ENCODE measurements at places on chromosomes 2 and 18. TPM values are rescaled to one million over a fixed set of nuclear protein-coding genes. Genes with fewer than 3 reads are reported as not detected.

- peak; percentile 7 for DNase-seq
Measured at GRCh38 chr18:79510731-79511241, 115.1 kb downstream of the NFATC1 start.

Gene CNTNAP5
- not detected for total RNA-seq

DNA sequence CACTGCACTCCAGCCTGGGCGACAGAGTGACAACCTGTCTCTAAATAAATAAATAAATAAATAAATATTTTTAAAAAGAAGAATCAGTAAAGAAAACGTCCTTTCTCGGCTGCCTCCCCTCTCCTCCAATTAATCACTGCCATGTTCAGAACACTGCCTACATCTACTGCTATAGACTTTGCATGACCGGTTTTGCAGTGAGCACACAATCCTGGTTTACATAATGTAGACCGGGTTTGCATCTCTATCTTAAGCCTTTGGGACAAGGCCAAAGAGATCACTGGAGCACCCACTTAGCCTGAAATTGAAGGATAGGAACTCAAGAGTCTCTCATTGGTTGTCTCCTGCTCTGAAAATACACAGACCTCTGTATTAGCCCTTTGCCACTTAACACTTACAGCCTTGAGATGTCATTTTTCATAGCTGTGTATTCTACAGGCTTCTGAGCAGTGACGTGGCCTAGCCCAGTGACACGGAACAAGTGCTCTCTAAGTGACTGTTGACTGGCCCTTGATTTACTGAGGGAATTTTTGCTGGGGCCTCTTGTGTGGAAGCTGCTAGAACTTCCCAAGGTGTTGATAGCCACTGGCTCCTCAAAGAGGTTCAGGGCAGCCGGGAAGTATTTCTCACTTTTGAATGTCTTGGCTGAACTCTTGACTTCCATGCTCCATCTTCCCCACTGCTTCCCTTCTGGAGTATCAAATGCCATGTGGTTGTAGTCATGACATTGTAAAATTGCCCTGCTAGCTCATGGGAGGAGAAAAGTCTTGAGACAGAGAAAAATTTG, 45.3 kb upstream of the CCBE1 start:
- DNase-seq, result no peak

Gene FAM161A
- total RNA-seq, result 2.1 TPM

DNA sequence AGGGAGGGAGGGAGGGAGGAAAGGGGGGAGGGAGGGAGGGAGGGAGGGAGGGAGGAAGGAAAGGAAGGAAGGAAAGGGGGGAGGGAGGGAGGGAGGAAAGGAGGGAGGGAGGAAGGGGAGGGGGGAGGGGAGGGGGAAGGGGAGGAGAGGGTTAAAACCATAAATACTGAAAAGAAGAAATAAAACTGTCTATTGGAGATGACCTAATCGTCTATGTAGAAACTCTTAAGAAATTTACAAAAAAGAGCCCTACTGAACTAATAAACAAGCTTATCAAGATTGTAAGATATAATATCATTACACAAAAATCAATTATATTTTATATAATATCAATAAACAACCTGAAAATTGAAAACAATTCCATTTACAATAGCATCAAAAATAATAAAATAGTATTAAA, 32.3 kb upstream of the CTDP1 start:
- no peak for DNase-seq

GRCh38 chr2:51650769-51651168, 618.8 kb upstream of the NRXN1 start:
- no peak for DNase-seq

Gene NABP1
- total RNA-seq, result 79.5 TPM

GRCh38 chr2:111071600-111072171, 49.0 kb upstream of the BCL2L11 start:
- no peak for DNase-seq

Gene PRPF40A
- 107 TPM for total RNA-seq

Gene ABCB11
- not detected for total RNA-seq

- no peak for DNase-seq
Measured at GRCh38 chr2:209688385-209688784, 83.2 kb upstream of the UNC80 start.

Gene ZCCHC2
- total RNA-seq, result 68.5 TPM

Gene IL36RN
- total RNA-seq, result not detected

DNA sequence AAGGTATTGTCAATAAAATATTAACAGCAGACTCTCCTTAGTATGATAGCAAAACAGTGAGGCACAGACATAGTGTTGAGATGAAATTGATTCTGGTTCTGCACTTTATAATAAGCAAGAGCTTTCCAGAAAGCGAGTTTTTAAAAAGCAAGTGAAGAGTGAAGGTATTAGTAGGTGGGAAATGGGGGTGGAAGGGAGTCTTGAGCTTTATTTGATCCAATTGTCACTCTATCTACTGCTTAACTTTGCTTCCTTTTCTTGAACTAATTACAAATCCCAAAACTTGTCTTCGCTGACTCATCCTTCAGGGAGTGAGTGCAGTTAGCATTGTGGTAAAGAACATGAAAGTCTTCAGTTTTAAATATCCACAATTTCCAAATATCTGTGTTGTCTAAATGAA, 120.6 kb upstream of the BOD1L2 start:
- DNase-seq, result no peak

- DNase-seq, result no peak
Measured at GRCh38 chr2:128187032-128187654, 96.1 kb downstream of the UGGT1 start.

DNA sequence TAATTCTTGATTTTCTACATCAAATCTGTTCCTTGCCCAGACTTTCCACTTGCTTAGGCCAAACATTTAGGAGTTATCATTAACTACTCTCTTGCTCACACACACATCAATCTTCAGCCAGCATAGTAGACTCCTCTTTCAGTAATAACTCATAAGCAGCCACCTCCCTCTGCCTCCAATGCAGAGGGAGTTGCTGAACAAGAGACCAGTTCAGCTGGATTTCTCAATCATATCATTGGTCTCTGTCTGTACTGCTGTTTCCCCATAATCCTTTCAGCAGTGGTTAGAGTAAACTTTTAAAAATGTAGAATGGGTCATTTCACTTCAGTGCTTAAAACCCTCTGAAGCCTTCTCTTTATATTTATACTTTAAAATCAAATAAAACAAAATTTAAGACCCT, 112.9 kb downstream of the SLC39A10 start:
- DNase-seq, result no peak

Gene AKAIN1
- total RNA-seq, result not detected

DNA sequence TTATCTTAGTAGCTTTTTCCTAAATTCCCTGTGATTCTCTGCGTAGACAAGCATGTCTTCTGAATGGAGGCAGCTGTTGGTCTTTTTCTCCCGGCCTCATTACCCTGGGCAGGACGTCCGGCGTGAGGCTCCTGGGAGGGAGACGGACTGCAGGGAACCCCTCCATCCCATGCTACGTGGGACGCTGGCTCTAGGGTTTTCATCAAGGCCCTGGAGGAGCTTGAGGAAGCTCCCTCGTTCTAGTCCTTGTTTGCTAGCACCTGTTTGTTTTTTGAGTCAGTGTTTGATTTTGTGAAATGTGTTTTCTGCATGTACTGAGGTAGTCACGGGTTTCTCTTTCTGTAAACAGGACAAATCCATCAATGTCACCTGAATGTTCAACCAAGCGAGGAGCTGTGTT, 99.3 kb upstream of the TMEM18 start:
- no peak for DNase-seq

- no peak for DNase-seq
Measured at GRCh38 chr2:200380833-200381542, 74.5 kb downstream of the SPATS2L start.

DNA sequence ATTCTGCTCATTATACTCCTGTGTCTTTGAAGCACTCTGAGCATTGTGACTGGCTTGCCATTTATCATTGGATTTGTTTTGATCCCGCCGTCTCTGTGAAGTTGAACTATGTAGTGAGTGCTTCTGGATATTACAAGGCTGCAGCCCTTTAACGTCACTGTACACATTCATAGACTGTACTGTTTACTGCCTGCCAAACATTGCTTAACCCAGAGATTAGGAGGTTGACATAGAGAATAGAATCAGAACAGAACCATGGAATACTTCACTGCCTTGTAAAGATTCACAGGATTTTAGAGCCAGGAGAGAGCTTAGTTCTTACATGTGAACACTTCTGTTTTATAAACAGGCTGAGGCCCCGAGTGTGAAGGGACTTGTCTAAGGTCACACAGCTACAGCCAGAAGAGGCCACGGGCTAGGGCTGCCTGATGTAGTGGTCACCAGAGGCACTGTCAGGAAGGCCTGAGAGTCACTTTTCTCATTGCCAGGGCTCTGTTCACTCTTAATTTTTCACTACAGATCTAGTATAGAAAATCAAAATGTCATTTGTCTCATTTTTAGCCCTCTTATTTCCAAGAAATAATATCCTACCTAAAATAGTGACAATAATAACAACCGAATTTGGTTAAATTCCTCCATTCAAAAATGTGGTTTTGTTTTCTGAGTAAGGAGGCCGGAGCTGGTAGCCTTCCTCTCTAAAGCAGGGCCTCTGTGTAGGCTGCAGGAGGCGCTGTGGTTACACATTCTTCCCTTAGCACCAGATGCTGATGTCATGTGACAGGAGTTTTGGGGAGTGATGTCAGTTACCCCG, 87.9 kb downstream of the UGGT1 start:
- DNase-seq, result peak; percentile 19

- DNase-seq, result no peak
Measured at GRCh38 chr2:12261986-12262680, 454.6 kb upstream of the TRIB2 start.

GRCh38 chr2:189854940-189855339, 70.7 kb downstream of the PMS1 start:
- no peak for DNase-seq

DNA sequence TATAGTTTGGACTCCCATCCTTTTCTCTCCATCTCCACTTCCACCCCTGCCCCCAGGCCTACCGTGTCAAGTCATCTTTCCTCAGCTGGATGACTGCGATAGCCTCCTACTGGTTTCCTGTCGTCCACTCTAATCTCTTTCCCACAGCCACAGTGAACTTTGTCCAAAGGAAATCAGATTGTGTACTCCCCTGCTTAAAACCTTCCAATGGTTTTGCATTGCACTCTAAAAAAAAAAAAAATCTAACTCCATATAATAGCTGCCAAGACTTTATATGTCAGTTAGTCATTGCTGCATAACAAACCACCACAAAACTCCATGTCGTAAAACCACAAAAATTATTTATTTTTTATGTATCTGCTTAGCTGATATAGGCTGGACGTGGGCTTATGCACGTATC, 160.2 kb upstream of the CCDC68 start:
- no peak for DNase-seq

DNA sequence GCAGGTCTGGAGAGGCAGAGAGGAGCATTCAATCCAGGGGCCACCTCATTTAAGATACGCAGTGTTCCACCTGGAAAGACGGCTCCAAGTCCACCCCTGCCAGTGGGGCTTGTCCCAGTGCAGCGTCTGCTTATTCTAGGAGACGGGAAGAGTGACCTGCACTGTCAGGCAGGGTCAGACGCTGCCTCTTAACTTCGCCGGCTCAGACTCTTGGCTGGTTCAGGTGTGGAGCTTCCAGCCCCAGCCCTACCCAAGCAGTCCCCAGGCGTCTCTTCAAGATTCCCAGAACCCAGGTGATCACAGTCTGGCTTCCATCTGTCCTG, 208.5 kb downstream of the TFCP2L1 start:
- no peak for DNase-seq

DNA sequence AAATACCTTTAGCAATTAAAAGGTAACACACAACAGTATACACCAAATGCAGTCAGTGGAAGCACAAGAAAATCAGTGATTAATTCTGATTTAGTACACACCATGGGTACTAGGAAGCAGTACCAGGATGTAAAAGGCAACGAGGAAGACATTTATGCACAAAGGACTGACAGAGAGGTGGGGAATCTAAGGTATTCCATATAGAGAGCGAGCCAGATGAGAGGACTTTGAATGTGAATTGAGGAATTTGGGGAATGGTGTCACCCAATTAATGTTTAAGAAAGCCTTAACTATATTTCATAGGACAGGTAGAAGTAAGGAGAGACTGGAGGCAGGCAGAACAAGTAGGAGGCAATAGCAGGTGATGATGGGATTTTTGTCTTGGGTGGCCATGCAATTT, 11.7 kb downstream of the CPS1 start:
- DNase-seq, result no peak

DNA sequence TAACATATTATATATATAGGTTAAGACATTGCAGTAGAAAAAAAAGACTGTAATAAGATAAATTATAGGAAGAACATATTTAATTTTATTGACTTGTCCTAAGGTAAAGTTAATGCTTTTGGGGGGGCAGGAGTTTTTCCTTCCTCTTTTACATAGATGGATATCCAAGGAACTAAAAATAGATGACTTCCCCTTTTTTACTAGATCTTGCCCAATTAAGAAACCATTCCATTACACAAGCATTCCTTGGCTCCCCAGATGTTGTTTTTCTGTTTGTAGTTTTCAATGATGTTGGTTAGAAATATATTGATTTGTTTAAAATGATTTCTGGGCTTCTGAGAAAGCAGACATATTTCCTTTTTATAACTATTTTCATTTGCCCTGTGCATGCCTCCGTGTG, 22.4 kb upstream of the PMAIP1 start:
- no peak for DNase-seq

DNA sequence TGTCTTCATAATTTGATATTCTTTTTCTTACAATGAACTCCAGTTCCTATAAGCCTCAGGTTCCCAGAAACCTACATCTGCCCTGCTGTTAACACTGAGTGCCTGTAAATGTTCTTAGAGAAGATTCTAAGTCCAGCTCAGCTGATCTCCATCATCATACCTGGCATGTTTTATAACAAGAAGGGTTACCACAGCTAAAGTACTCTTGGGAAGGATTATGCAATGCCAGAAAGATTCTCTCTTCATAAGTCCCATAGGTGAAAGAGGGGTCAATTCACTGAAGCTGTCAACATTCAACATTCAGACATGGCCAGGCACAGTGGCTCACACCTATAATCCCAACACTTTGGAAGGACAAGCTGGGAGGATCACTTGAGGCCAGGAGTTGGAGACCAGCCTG, 31.3 kb upstream of the PTPN4 start:
- no peak for DNase-seq

- DNase-seq, result no peak
Measured at GRCh38 chr18:78924786-78925540, 54.7 kb upstream of the SALL3 start.

- DNase-seq, result no peak
Measured at GRCh38 chr2:168798076-168798887, 4.2 kb upstream of the NOSTRIN start.

GRCh38 chr18:13587001-13587400, 139.4 kb downstream of the FAM210A start:
- no peak for DNase-seq

DNA sequence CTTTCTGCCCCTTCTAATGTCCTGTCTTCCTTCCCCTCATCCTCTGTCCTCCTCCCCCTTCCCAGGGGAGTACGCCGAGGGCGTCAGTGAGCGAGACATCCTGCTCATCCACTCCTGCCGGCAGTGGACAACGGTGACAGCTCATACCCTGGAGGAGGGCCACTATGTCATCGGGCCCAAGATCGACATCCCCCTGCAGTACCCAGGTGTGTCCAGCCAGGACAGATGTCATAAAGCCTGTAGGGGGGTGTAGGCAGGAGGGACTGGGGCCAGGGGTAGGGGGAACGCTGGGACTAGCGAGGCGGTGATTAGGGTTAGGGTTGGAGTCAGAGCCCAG, 3.4 kb downstream of the GAREM2 start:
- no peak for DNase-seq

Gene TMEM37
- total RNA-seq, result 0.51 TPM

- no peak for DNase-seq
Measured at GRCh38 chr2:133835821-133836619, 267.8 kb upstream of the NCKAP5 start.

- DNase-seq, result no peak
Measured at GRCh38 chr2:53752385-53752784, 15.2 kb upstream of the CHAC2 start.

GRCh38 chr2:182581196-182581935, 134.7 kb upstream of the DNAJC10 start:
- no peak for DNase-seq

Gene MLPH
- total RNA-seq, result not detected

Gene SKOR2
- total RNA-seq, result not detected
